WTC11 (cell line): ENCODE measurements at places on chromosomes 7 and 10.

- DNase-seq, result no peak
These were observed 14.5 kb upstream of the AKR1C2 start for GRCh38 chr10:5018134-5018533.

DNA sequence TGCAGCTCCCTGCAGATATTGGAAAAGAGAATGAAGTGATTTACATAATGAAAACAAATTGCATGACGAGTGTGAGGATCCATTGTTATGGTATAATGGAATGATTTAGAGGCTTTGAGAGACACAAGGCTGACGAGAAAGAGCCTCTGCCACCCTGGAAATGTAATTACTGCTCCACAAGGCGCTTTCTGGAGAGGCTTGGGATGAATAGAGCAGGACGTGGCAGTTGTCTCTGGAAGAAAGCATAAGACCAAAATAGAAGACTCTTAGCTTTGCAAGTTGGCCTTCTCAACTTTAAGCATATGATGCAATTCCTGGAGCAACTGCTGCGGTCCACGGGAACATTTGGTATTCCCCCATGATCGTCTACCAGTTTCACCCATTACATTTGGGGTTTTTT is 181.9 kb upstream of the TCF7L2 start:
- no peak for DNase-seq

DNA sequence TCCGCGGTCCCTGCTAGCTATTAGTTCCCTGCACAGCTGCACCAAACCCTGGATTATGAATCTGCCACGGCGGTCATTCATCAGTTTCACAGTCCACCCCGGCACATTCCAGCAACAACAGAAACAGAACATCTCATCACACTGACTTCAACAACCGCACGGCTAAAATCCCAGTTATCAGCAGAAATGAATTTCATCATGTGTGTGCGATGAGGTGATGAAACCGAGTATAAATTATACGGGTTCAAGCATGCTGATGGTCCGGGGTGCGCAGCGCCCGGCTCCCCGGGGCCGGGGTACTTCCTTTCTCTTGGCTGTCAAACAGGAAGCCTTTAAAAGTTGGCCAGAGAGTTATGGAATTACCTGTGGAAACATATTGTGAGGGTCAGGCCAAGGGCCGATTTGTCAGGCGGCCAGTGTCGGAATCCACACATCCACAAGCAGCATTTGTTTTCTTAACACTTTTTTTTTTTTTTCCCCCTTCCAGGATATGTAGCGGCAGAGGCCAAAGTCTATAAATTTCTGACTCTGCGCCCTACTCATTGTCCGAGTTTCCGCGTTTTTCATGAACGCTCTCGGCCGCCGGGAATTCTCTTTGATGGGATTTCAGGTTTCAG is 420.9 kb upstream of the MGMT start:
- no peak for DNase-seq

DNA sequence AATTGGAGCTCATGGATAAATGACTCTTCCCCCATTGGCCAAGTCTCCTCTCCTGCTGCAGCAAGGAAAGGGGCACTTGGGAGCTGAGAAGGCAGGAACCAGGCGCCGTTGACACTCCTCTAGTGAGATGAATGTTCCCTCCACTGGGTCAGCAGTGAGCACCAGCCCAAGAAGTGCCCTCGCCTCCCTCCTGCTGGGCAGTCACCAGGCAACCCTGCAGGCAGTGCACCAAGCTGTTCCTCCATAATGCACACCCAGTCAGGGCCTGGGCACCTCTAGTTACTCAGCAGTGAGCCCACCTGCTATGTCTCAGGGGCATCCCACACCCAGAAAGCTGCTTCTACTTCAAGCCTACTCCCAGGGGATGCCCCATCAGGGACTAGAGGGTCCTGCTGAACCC is 84.3 kb downstream of the KCNMA1 start:
- DNase-seq, result no peak
